ENCODE measurements at places on chromosomes 5 and 9.

- DNase-seq: no peak
Observed at GRCh38 chr9:115134941-115135340, 17.0 kb upstream of the TNC start.

- no peak for DNase-seq
Observed at GRCh38 chr5:14242871-14243383, 99.8 kb downstream of the TRIO start.

- DNase-seq: no peak
Observed at GRCh38 chr9:92635760-92636159, 34.2 kb downstream of the IPPK start.

DNA sequence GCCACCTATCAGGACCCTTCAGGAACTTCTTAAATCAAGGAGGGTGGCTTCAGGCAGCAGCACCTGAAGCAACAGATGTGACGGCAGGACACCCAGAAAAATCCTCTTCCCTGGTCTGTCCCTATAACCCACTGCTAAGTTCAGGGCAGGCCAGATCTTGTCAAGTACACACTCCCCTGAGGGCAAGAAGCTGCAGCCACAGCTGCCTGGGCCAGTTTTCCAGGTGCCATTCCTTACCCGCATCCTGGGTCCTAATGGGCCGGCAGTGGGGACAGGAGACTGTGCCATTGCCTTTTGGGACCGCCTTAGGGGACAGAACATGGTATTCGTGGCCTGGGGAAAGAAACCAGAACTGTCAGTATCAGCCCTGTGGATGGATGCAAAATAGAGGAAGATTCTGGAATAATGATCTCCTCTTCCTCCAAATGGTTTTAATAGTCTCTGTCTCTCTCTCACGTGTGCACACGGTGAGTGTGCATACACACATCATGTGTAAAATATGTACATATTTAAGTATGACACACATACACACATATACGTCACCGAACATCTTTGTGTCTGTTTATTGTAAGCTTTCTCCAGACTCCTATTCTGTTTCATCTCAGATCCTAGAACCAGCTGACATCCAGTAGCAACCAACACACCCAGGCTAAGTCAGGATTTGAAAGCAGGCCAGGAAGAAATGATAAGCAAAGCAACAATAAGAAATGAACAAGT is 14.0 kb downstream of the ORM2 start:
- DNase-seq: no peak

DNA sequence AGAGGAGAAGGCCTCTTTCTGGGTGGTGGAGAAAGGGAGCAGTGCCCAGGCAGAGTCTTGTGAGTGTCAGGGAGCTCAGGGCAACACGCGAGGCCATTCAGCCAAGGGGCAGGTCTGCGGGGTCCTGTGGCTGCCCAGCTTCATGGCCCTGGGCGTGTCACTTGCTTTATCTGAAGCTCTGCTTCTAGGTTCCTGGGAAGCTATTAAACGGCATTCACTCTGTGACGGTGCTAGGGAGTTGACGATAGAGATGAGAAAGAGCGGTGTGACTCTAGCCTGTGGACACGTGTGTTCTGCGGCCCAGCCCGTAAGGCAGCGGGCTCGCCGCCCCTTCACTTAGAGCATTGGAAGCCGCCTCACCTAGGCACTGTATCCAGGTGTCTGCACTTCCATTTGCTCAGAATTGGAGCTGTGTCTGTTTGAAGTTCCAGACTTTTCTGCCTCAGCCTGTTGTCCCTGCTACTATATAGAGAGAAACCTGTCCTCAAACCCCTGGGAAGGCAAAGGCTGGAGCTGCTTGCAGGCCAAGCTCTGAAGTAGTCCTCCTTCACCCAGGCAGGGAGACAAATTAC is 88.3 kb downstream of the PHF2 start:
- no peak for DNase-seq

- no peak for DNase-seq
Observed at GRCh38 chr9:117936185-117937130, 232.3 kb downstream of the TLR4 start.

DNA sequence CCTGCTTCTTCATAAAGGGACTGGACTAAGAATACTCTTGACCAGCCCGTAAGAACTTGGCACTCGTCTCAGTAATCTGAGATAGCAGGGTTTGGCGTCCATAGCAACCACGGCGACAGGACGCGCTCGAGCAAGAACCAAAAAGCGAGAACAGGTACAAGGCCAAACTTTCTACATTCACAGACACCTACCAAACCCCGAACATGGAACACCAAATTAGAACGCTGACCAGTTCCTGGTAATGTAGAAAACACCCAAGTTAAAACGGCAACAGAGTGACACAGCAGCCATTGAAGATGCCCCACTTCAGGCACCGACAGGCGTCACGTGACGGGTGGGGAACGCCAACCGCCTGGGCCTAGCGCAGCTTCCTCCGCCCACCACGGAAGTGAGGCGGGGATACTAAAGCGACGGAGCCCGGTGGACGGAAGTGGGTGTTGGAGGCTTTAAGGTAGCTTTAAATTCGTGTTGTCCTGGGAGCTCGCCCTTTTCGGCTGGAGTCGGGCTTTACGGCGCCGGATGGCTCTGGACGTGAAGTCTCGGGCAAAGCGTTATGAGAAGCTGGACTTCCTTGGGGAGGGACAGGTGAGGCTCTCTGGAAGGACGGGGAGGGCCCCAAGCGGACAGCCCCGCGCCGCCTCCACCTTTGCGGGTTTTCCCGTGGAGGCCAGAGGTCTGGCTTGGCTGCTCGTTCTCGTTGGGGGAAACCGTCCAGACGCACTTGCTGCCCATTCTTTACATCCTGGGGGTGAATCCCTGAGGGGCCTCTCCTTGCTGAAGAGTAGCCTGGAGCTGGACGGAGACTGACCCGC is at the start of gene CDK7:
CDK7 (plus strand) TSS at position 430 of the 812 bp plus-strand sequence; CDS start at position 520, 90 bp downstream.
- DNase-seq: peak; percentile 91

- peak; percentile 27 for DNase-seq
Observed at GRCh38 chr9:22446589-22446949, at the start of gene DMRTA1. DMRTA1 (plus strand) TSS chr9:22446824; CDS start chr9:22447066, 242 bp downstream.

- DNase-seq: no peak
Observed at GRCh38 chr5:163730206-163730756, 224.9 kb downstream of the MAT2B start.

- no peak for DNase-seq
Observed at GRCh38 chr5:18920966-18921365, 1067.0 kb downstream of the CDH18 start.

DNA sequence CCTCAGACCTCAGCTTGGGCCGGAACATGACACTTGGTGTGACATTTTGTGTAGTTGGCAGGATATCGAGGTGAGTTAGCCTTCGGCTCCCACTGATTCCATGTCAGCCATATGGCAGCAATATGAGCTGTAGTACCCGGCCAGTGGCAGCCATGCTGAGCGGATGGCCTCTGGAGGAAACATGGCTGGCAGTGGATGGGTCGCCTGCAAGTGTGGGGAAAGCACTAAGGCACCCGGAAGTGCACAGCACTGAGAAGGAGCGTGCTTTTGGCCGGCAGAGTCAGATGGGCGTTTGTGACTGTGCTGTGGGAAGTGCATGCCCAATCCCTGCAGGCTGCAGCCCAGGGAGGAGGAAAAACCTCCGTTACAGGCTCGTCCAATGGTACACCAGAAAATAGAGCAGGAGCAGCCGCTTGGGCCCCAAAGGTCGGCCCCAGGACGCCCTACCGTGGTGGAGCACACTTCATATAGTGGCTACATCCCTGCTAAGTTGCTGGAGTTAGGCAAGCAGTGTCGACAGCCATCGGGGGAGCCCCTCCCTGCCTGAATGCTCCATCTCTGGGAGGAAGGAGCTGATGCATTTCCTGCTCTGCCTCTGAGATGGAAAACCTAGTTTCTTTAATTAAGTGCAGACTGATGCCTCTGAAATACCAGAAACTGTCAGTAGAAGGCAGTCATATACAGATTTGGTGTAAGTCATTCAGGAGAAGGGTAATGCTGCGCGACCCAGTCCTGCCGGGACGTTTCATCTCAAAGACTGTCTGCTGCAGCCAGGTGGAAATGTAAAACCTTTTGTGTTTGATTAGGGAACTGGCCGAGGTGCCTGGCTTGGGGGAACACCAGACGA is 2185.8 kb upstream of the ACO1 start:
- no peak for DNase-seq

GRCh38 chr9:108842610-108843295 is 13.0 kb downstream of the ACTL7B start:
- DNase-seq: no peak

GRCh38 chr9:68540712-68541535 is at the start of gene TMEM252:
TMEM252 (minus strand) TSS chr9:68540883; CDS start chr9:68540814, 69 bp downstream.
- no peak for DNase-seq

DNA sequence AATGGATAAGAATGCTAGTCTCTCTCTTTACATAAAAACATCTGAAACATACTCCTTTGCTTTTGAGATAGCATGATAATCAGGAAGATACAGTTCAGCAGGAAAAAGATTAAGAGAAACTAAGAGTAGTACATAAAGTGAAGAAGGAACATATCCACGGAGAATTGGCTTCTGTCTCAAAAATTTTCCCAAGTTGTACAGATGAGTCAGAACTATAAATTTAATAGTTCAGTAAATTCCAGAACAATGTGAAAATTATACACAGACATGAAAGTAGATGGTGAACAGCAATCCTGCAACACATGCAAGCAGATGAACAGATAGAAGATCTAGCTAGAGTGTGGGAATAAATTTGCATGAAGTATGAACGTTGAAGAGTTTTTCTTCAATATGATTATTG is 691.4 kb upstream of the RIOK2 start:
- DNase-seq: peak; percentile 20

DNA sequence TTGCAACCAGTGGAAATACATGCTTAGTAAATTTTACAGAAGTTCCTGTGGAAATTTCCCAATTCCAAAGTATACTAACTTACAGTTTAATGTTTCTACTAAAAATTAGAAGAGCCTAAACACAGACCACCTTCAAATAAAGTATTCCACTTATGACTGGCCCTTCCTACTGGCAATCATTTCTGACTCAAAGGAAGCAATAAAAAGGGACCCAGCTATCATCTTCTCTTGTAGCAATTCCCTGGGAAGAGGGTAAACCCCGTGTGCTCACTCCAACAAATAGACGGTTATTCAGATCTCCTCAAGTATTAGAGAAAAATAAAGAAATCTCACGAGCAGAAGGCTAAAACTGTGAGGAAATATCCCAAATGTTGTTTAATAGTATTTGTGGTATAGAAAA is 43.3 kb downstream of the GOLPH3 start:
- DNase-seq: no peak

- no peak for DNase-seq
Observed at GRCh38 chr5:14579731-14580397, 1.7 kb upstream of the OTULINL start.

DNA sequence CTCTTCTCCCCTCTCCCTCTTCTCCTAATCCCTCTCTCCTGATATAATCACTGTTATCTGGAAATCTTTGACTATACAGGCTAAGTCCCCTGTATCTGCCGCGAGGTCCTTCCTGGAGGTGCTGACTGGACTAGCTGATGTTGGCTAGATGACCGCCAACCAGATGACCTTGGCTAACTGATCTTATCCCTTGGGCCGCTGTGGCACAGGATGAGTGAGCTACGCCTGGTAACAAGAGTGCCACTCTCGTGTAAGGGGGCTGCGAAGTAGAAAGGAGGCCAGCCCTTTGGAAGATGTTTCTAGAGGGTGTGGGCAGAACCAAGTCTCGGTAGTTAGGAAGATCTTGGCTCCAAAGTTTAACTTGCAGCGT is 345 bp upstream of the PRRC1 start:
- no peak for DNase-seq

- DNase-seq: no peak
Observed at GRCh38 chr9:37206121-37206620, 85.8 kb downstream of the ZCCHC7 start.

GRCh38 chr9:73643379-73644013 is 491.8 kb downstream of the ANXA1 start:
- DNase-seq: peak; percentile 1

- peak; percentile 75 for DNase-seq
Observed at GRCh38 chr5:153476767-153477166, 13.7 kb upstream of the GRIA1 start.

DNA sequence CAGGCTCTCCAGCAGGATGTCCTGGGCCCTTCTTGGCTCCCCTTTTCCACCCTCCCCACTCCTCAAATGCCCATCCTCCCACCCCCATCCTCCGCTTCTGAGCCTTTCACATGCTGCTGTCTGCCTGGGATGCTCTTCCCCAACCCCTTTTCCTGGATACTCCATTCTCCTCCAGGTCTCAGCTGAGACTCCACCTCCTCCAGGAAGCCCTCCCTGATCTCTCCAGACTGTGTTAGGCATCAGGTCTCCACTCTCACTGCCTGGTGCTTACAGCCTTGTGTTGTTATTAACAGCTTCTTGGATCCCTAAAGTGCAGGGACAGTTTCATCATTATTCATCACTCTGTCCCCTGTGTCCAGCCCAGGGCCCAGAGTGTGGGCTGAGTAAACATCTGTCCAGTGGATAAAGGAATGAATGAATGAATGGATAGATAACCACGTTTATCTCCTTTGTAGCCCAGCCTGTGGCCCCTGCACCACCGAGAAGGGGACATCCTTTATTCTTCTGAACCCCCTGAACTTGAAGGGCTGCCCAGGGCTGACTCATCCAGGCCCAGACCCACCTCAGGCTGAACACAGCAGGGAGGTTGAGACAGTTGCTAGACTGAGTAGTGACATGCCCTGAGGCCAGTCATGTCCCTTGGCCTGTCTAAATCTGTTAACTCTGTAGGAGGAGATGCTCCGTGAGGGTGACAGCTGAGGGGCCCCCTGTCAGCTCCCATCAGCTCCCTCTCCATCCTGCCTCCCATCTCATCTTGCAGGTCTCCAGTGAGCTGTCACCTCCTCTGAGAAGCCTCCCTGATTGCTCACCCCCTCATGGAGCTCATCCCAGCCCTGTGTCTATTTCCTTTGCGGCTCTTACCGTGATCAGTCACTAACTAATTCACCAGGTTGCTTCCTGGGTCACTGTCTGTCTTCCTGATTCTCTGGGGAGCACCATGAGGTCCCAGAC is 14.6 kb upstream of the LAMC3 start:
- DNase-seq: peak; percentile 27

DNA sequence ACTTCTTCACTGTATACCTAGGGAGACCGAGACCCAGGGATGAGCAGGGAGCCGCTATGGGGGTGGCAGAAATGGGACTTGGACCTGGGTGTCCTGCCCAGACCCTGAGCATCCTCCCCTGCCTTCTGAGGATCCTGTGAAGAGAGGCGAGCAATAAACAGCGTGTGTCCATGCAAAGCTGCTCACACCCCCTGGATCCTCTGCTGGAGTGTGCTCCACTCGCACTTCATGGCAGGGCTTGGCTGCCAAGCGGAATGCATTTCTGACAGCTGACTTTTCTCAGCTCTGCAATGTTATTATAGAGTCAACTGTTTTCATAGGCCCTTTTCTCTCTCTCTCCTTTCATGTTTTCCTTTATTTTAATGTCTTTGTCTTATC is 31.0 kb upstream of the ALDH1B1 start:
- DNase-seq: peak; percentile 80

- peak; percentile 81 for DNase-seq
Observed at GRCh38 chr9:87713988-87714330, 12.0 kb upstream of the CTSL start.

DNA sequence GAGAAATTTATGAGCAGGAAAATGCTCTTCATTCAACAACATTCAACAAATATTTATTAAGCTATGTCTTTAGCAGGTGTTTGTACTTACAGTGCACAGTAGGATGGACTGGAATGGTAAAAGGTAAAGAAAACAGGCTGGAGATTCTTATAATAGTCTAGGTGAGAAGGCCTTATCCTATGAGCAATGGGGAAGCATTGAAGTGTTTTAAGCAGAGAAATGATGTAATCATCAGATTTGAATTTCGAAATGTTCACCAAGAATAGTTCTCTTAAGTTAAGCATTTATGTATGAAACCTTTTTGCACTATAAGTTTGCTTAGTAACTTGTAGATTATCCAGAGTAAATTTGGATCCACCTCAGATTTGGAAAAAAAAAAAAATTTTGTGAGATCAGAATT is 209.3 kb downstream of the NR3C1 start:
- no peak for DNase-seq

GRCh38 chr5:172841256-172841655 is 7.2 kb downstream of the ERGIC1 start:
- DNase-seq: no peak

Data from fibroblast of skin of scalp (primary cell).